Non-pigmented ciliary epithelial cell (primary cell): ENCODE measurements at places on chromosomes 1 and 21.

DNA sequence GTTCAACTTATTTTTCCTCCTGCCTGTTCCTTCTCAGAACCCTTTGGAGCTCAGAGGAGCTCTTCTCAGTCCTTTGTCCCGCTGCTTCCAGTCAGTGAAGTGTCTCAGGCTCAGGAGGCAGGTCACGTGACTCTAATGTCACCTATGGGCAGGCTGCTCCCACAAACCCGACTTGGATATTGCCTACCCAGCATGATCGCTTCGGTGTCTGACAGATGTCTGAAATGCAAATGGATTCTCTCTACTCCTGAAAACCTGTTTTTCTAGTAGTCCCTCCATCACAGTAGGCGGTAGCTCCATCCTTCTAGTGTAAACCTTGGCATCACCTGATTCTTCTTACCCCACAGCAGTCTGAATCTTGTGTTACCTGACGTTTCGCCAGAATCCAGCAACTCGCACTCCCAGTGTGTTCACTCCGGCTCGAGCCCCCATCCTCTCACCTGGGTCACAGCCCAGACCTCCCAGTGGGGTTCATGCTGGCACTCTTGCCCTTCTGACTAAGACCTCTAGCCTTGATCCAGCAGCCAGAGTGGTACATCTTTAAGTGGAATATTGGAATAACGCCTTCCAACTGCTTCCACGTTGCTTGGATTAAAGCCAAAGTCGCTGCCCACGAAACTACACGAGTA, 5.4 kb downstream of the PADI6 start:
- no peak for DNase-seq

DNA sequence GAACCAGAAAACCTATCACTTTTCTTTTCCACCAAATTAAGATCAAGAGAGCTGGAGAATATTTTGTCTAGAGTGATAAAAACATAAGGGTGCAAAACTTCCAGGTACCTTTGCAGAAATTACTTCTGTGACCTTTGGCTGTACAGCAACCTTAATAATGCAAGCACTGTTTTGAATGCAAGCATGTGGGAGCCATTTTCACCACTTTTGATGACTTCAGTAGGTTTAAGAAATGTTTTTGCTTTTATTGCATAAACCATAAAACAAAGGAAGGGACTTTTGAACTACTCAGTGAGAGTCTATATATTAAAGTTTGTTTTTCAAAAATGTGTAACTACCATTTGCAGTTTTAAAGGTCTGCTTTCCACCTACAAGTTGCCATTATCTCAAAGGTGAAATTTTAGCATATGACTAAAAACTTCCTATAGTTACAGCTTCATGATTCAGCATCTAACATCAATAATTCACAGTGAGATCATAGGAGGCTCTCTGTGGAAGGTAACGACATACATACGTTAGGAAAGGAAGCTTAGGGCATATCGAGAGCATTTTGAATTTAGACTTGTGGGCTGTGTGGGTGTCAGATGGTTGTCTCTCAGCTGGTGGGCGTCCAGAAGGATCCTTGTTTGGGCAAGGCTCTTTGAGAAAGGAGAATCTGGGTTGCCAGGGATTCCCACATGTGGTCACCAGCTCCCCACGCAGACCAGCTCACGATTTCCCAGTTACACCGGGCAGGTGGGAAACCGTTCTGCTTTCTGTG, 1.1 kb upstream of the GADD45A start:
- no peak for DNase-seq

- no peak for DNase-seq
These were observed 798 bp downstream of the ZBED6 start for GRCh38 chr1:203796236-203796605.

DNA sequence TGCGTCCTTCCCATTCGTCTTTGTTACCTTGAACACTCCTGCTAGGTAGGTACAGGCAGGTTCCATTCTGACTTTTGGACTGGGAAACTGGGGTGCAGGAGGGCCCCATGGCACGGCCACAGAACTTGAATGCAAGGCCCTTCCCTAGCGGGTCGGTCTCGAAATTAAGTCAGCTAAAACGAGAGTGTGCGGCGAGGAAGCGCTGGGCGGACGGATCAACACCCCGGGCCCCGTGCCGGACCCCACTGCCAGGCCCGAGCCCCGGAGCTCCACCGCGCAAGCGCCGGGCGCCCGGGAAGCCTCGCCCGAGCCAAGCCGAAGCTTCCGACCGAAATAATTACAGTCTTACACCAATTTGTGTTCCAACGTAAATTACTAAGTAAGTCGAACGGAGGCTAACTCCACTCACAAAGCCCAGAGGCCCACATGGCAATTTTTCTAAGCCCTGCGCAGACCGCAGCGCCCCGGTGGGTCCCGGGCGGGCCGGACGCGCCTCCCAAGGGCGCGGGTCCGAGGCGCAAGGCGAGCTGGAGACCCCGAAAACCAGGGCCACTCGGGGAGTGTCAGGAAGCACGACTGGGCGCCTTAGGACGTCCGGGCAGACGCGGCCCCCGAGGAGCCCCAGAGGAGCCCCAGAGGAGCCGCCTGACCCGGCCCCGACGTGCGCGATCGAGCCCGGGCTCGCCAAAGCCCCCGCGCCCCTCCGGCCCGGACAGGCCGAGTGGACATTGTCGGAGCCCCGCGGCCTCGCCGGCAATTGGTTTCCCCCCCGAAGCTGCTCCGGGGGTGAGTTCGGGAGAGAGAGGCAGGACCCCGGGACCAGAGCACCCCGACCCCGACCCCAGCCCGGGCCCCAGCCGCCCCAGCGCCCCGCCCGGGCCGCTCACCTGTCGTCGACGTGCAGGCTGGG, 624 bp downstream of the RIPK4 start:
- no peak for DNase-seq

DNA sequence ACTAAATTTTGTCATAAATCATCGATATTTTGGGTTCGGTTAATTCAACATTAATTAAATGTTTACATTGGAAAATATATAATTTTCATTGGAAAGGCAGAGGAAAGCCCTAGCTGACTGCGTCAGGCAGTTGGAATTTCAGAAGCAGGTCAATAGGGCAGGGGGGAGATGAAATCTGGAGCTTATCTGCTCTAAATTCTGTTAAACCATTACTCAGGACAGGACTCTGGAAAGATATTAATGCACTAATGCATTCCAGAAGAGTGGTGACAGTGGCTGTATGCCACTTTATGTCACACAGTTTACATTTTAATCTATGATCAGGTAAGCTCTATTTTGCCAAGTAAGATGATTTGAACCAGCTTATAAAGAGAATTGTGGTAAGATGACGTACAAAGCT, 153.0 kb upstream of the B3GALT2 start:
- DNase-seq = no peak

- DNase-seq = no peak
These were observed 3.1 kb upstream of the TXNIP start for GRCh38 chr1:145999321-146000024.

- no peak for DNase-seq
These were observed 1.8 kb downstream of the RNF220 start for GRCh38 chr1:44406737-44407429.

DNA sequence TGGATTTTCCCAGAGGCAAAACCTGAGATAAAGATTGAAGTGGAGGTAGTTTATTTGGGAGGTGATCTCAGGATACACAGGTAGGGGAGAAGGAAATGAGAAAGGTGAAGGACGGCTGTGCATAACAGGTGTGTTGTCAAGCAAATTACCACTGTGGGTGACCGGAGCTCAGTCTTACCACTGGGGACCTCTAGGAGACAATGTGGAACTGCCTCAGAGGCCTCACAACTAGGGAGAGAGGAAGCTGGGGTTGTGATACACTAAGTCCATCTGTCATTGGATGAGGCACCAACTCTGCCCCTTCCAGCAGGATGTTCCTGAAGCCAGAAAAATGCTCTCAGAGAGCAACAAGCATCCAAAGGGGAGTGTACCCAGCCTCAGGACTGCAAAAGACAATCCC, 32.6 kb downstream of the GRIK3 start:
- DNase-seq = no peak

- DNase-seq = no peak
These were observed 5.2 kb downstream of the ALG14 start for GRCh38 chr1:95067568-95067967.

GRCh38 chr1:212218911-212219310, 66.3 kb upstream of the PPP2R5A start:
- peak; percentile 74 for DNase-seq

DNA sequence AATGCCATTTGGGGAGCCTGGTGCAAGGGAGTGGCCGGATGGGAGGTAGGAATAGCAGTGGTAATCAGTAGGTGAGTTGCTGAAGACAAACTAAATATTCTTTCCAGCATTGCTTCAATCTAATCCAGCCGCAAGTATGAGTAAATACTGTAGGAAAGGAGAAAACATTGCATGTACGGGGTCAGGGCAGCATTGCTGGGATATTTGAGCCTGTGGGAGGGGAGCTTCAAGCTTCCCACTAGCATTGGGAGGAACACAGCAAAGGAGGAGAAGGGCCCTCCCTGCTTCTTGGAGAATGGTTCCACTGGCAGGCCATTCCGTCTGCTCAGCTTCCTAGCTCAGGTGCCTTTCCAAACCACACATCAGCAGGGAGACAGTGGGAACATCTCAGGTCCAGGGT, 15.2 kb downstream of the CAPN2 start:
- no peak for DNase-seq

DNA sequence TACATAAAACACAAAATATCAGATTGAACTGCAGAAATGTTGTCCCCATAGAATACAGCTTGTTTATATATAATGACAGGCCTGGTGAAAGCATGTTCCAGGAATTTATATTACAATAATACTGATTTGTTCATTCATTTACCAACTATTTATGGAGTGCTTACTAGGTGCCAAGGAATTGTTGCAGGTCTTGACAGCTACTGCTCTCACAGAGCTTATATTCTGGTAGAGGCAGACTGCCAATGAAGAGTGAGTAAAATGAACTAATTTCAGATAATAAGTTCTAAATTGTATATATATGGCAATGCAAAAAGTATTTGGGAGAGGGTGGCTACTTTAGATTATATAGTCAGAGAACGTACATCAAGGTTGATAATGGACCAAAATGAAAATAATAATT, 152.0 kb downstream of the COQ8A start:
- DNase-seq = no peak

GRCh38 chr1:58363585-58363984, 182.9 kb downstream of the OMA1 start:
- DNase-seq = no peak

DNA sequence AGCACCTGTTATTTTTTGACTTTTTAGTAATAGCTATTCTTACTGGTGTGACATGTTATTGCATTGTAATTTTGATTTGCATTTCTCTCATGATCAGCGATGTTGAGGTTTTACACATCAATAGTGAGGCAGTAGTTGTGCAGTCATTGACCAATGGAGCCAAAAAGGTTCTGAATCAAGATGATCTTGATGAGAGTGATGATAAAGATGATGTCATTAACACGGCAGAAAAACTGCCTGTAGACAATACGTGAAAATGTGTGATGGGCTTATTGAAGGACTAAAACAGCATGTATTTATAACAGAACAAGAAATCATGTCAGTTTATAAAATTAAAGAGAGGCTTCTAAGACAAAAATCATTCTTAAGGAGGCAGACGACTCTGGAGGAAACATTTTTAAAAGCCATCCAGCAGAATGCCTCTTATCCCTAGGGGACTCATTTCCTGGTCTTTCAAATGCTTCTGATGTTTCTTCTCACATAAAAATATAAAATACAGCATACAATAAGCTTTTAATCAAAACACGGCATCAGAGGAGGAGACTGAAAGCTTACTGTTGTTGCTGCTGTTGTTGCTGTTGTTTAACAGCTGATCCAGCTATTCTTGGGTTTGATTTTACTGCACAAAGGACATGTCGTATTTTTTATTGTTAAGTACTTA, 400.3 kb downstream of the LTN1 start:
- no peak for DNase-seq

DNA sequence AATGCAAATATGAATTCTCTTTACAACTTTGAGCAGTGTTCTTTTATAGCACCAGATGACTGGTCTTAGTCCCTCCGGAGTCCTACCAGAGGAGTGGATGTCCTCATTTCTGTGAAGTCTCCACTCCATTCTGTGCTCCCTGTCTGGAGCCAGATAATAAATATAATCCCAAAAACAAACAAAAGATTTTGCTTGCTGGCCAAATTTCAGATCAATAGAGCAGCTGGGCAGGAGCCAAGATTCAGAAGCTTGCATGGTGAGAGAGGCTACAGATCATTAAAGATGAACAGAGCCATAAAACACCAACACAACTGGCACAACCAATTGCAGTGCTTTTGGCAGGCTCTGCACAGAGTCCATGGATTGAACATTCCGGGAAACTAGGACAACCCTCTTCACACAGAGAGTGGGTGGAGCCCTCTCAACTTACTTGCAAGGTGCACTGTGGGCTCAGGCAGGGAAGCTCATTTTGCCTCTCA, 231.5 kb upstream of the SNX7 start:
- no peak for DNase-seq

GRCh38 chr1:225882694-225883615, 775 bp upstream of the TMEM63A start:
- no peak for DNase-seq

- no peak for DNase-seq
These were observed 10.6 kb upstream of the GADD45A start for GRCh38 chr1:67674260-67675011.

GRCh38 chr1:30875916-30876315, 32.6 kb downstream of the SDC3 start:
- DNase-seq = no peak

DNA sequence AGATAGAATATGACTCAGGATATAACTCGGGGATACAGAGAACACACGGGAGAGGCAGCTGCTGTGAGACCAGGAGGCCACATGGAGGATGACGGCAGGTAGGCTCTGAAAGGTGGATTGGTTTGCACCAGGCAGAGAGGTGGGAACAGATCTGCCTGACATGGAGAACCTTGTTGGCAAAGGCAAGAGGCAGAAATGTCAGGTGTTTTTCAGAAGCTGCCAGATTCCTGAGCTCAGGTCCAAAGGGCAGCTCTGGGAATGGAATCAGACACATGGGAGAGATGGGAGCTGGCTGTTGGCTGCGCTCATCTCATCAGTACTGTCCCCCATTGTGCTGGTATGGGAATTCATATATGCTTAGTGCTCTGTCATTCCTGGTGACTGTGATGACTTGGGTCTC, 19.2 kb downstream of the SYT6 start:
- no peak for DNase-seq

GRCh38 chr1:117646007-117646811, 40.4 kb downstream of the TENT5C start:
- DNase-seq = no peak

GRCh38 chr1:1080122-1080757, 6.1 kb upstream of the RNF223 start:
- DNase-seq = no peak

GRCh38 chr1:158274797-158275196, 14.9 kb upstream of the CD1C start:
- DNase-seq = no peak

DNA sequence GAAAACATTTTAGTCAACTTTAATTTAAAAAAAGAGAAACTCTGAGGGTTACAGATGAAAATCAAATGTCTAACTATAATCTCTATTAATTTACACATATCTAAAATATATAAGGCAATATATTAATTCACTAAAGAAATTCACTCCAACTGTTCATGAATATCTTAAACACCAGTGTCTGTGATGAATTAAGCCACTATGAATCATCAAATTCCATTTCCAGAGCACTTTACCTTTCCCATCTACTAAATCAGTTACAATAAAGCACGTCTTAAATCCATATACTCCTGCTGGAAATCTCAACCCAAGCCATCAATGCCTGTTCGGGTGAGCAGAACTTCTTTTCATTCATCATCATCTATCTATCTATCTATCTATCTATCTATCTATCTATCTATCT, 4.3 kb downstream of the TAF5L start:
- no peak for DNase-seq
